ENCODE measurements at places on chromosomes 4 and X. TPM values are rescaled to one million over a fixed set of nuclear protein-coding genes. Genes with fewer than 3 reads are reported as not detected.

The AMTN gene
- not detected for total RNA-seq

The REELD1 gene
- not detected for total RNA-seq

The GAGE13 gene
- total RNA-seq = not detected

The PCYT1B gene
- 27.2 TPM for total RNA-seq

GRCh38 chr4:176927664-176928063 lies 134.9 kb upstream of the VEGFC start:
- DNase-seq = no peak

DNA sequence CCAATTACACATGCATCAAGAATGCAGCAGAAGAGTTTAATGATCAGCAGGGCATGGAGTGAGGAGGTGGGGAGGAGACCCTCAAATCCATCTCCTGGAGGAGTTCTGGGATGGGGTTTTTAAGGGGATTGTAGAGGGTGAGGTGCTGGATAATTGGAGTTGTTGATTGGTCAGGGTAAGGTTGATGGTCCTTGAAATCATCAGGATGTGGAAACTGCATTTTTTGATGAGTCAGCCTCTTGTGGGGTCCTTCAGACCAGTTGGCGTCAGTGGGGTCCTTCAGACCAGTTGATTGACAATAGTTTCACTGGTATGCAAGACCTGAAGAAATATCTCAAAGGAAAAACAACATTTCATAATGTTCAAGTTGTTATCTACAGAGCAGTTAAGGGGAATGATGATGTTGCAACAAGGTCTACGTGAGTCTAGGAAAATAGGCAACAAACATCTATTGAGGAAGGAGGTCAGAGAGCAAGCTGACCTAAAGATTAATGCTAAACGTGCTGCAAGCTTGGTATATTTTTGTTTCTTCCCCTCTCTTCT lies 88.3 kb downstream of the NRK start:
- DNase-seq = no peak

- no peak for DNase-seq
Observed at GRCh38 chr4:112026058-112026457, 119.2 kb upstream of the FAM241A start.

DNA sequence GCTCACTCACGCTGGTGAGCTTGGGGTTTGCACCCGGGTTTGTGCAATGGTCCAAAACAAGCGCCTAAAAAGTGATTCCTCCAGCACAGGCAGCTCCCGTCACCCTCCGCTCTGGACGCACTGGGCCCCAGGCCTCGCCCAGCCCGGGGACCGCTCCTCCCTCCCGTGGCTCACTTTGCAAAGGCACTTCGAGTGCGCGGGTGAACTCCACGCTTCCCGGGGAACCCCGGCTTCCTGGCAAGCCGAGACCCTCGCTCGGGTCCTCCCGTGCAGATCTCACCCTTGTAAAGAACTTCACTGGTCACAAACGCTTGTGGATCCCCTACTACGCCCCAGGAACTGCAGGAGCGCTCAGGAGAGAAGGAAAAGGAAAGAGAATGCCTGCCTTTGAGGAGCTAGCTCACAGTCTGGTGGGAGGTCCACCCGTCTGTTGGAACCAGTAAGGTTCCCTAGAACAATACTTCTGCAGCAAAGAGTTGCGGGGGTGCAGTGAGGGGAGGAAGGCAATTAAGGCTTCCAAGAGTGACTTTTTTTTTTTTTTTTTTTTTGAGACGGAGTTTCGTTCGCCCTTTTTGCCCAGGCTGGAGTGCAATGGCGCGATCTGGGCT lies at the start of gene CTPS2:
Gene CTPS2 (minus strand): TSS at position 122 of the 608 bp plus-strand sequence. CDS start 9,767 bp downstream, outside the sequence.
- peak; percentile 46 for DNase-seq

GRCh38 chr4:173091958-173092357 lies 76.7 kb upstream of the GALNT7 start:
- no peak for DNase-seq

DNA sequence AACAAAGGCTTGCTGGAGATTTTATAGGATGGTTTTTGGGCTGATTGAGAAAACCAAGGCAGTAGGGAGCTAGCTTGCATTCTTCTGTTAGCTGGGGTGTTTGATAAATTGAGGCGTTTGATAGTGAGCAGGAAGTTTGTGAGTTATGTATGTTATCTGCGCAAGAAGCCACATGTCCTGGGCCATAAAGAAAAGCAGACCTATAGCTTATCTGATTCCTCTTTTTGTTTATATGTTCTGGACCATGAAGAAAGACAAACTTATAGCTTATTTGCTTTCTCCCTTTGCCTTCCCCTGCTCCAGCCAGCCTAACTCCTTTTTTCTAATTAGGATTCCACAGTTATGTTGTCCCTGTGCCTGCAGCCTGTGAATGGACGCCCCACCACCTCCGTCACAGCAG lies 9.2 kb downstream of the HNRNPH2 start:
- no peak for DNase-seq
